ENCODE measurements at places on chromosomes 13 and 19.

DNA sequence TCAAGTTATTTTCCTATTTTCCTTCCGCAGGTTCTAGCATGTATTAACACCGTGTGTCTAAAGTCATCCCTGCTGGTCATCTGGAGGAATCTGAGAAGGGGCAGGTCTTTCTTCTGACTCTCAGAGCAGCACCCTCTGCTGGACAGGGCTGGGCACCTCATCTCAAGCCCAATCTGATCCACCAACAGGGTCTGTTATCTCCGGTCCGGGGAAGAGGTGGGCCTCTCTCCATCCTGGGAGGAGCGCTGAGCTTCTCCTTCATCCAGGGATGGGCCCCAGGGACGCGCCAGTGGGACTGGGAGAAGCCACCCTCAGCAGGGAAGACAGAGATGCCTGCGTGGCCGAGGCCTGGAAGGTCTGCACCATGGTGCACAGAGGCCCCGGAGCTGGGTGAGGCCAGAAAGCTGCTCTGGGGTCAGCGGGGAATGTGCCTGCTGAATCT is 26.0 kb upstream of the ZNF331 start:
- DNase-seq: peak; percentile 88

DNA sequence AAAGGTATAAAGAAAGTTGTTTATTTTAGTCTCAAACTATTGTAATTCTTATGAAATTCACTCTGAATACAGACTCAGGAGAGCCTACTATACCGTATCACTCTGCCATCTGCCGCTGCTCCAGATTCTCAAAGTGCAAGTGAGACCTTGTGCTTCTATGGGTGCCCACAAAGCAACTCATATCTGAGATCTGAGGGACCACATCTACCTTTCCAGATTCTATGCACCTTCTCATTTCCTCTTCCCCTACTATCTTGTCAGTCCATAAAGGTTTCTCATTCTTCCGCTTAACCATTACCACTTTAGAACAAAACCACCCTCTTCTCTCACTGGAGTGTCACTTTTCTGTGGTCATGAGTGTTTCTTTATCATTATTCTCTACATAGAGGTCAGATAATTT is 1236.9 kb downstream of the DIAPH3 start:
- DNase-seq: no peak

DNA sequence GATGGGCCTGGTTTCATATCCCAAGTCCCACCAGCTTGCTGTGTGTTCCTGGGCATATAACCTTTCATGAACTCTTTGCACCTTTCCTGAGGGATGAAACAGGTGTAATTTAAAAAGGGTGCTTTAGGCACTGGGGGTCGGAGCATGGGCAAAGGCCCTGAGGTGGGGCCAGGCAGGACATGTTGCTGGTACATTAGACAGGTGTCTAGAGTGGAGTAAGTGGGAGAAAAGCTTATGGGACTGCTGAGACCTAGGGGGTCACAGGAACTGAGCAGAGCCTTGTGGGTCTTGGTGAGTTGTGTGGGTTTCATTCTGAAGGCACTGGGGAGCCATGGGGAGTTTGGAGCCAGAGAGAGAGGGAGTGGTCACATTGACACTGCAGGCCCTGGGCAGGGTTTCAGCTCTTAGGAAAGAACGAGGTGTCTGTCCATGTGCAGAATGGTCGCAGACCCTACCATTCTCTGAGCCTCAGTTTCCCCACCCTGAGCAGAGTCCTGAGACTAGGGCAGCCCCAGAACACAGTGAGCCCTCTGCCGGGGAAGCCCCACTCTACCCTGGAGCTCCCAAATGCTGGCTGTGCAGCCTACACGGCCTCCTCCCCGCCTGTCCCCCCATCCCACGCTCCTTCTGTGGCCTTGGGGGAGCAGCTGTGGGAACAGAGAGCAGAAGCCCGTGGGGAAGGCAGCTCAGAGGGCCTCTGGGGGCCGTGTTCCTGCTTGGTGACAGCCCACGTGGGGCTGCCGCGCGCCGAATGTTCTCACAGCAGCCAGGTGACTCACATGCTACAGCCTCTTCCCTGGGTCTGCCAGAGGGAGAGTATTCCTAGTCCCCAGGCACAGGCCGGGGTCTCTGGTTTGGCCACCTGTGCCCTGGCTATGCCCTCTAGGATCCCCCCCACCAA is 7.3 kb upstream of the HOMER3 start:
- peak; percentile 29 for DNase-seq

GRCh38 chr19:39021063-39021462 is 11.3 kb downstream of the FBXO27 start:
- DNase-seq: no peak

- DNase-seq: no peak
Observed at GRCh38 chr13:29761815-29762214, 88.6 kb downstream of the UBL3 start.

GRCh38 chr19:32201211-32201610 is 144.2 kb upstream of the ZNF507 start:
- no peak for DNase-seq

DNA sequence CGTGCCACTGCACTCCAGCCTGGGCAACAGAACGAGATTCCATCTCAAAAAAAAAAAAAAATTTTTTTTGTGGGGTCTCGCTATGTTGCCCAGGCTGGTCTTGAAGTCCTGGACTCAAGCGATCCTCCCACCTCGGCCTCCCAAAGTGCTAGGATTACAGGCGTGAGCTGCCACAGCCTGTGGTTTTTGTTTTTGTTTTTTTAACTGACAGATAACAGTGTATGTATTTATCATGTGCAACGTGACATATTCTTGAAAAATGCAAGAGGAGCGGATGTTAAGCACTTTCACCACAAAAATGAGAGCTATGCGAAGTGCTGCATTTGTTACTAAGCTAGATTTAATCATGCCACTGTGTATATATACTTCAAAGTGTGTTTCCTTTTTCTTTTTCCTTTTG is 49.0 kb downstream of the ARHGEF18 start:
- no peak for DNase-seq

GRCh38 chr13:80262051-80262695 is 78.8 kb downstream of the SPRY2 start:
- no peak for DNase-seq

DNA sequence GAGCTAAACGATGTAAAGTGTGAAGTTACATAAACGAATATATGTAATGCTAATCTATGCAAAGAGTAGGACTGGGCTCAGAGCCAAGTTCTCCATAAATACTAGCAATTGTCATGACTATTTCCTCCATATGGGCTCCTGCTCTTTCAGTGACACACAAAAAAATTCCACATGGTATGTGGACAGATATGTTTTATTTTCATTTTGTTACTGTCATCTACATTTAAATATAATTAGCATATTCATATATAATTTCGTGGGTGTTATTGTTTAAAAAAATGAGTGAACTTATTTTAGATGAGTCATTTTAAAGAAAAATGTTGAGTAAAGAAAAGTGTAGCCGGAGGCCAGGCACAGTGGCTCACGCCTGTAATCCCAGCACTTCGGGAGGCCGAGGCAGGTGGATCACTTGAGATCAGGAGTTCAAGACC is 5.0 kb upstream of the IGSF23 start:
- DNase-seq: no peak

DNA sequence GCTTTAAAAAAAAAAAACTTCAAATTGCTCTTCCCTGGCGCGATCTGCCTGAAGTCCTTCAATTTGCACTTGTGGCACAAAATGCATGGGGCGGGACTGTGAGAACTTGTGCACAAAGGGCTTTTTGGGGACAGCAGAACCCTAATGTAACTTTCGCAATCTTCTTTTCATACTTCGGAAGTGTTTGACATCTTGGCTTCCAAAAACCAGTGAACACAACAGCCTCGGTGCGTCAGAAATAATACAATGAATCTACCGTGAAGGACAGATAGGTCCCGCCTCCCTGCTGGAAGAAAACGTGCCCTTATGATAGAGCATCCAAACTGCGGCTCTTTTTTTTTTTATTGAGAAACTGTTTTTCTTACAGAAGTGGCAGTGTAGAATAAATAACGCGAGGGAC is 36.6 kb downstream of the KLF2 start:
- no peak for DNase-seq

DNA sequence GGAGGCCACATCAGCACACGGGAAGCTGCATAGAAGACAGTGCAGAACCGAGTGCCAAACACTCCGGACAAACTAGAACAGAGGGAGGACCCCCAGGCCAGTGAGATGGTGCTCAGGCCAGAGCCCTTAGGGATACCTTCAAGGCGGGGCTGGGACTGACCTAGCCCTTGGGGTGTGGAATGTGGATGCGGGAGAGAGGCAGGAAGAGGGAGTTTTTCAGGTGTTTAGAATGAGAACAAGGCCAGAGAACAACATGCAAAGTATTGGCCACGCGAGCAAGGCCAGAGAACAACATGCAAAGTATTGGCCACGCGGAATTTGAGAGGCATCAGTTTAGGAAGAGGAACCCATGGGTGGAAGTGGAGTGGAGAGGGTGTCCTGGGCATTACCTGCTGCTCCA is 65.1 kb upstream of the ATP12A start:
- no peak for DNase-seq

DNA sequence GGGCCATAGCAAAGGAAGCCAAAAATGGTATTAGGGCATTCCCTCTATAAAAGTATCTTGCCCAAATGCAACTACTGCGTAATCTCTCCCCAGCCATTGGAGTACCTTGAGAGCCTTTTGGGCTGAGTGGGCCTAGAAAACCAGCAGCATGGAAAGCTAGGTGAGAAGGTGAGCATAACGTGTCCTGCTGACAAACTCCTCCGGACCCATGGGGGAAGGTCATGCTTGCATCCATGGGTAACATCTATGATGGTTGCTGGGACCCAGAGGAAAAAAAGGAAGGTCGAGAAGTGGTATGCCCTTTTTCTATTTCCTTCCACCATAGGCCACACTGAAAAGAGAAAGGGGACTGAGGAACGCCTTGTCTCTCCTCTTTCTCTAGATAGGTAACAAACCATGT is 57.4 kb downstream of the ZNF728 start:
- no peak for DNase-seq

GRCh38 chr13:21242236-21242635 is 65.8 kb downstream of the MRPL57 start:
- DNase-seq: no peak

DNA sequence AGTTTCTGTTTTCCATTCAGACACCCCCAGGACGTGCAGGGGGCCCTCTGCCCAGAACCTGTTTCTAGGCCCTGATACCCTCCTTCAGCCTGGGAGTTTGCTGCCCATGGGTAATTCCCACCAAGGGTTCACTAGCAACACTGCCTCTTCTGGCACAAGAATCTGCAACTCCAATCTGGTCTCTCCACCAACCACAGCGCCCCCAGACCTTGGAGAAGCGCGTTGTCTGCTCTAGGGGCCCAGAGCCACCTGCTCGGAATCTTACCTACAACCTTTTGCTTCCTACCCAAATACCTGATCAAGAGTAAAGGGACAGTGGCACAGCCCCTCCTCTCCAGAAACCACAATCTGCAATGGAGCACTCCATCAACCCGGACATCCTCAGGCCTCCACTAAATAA is 763 bp downstream of the ZNF180 start:
- no peak for DNase-seq

DNA sequence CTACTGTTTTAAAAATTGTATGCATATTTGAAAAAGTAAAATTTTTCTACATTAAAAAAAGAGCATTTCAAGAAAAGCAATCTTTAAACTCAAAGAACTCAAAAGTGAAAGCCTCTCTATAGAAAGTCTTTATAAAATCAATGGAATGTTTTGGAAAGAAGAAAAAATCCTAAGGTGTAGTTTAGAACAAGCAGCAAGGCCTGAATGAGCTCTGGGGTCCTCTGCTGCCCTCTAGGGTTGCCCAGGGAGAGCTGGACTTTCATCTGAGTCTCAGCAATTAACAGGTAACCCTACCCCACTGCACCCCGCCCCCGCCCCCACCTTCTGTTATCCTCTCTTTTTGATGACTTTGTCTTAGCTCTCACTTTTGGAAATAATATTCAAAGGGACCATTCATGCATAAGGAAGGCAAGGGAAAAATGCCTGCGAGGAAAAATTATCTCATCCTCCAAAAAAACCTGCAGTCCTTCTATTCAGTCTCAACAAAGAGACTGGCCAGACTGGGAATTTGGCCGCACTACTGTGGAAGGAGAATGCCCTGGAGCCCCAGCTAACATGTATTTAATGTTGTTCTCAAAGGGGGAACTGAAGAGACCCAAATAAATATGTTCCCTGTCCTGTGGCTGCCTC is 24.1 kb downstream of the SLC25A30 start:
- DNase-seq: peak; percentile 51

GRCh38 chr19:48340995-48341394 is 15.6 kb downstream of the EMP3 start:
- peak; percentile 92 for DNase-seq

DNA sequence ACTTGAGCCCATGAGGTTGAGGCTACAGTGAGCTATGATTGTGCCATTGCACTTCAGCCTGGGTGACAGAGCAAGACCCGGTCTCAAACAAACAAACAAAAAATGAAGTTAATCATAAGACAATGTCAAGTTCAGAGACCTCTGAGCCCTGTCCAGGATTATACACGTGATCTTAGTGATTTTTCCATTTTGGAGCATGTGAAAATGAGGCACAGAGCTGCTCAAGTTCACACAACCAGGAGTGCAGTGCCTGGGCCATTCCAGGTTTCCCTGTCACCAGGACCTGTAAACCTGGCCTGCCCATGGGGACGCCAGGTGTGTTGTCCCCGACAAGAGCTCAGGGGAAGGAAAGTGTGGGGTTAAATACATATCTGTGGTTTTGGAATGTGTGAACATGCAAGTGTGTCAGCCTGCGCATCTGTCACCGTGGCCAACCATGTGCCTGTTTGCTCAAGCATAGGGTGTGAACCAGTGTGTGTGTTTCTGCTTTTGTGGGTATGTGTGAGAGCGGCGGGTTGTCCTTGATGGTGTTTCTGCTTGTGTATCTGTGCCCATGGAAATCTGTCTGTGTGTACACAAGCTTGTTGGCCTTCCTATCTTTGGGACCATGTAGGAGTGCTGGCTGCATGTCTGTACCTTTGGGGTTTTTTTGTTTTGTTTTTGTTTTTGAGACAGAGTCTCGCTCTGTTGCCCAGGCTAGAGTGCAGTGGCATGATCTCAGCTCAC is 1.5 kb upstream of the FXYD1 start:
- DNase-seq: no peak

DNA sequence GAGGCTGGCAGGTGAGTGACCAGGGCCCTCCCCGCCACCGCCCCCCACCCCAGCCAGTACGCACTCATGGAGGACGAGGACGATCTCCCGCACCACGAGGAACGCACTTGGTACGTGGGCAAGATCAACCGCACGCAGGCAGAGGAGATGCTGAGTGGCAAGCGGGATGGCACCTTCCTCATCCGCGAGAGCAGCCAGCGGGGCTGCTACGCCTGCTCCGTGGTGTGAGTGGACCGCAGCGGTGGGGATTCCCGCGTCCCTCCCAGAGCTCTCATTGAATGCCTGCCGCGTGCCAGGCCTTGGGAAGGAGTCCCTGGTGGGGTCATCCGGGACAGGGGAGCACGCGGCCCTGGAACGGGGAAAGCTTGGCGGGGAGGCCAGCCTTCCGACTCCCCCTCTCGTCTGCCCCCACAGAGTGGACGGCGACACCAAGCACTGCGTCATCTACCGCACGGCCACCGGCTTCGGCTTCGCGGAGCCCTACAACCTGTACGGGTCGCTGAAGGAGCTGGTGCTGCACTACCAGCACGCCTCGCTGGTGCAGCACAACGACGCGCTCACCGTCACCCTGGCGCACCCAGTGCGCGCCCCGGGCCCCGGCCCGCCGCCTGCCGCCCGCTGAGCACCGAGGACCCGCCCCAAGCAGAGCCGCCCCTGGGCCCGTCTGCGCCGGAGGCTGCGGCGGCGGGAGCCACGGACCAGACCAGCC is 4.8 kb upstream of the IFI30 start:
- no peak for DNase-seq

Measured in posterior cingulate gyrus (tissue), 11 donors.